Left lung (tissue), 14 donors: ENCODE measurements at places on chromosomes 5 and 9.
A peak's percentile ranks its signal among the peaks of the same experiment; 100 is the strongest.

DNA sequence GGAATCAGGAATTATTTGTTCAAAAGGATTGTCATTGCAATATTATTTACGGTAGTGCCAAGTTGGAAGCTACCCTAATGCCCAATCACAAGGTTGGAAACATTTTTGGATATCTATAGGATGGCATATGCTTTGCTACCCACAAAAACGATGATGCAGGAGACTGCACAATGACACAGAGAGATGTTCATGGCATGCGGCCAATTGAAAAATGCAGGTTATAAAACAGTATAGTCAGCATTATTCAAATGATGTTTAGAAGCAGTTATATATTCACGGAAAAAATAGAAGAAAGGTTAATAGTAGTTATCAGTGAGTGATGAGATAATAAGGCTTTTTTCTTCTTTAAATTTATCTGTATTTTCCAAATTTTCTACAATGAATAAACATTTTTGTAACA is 5.9 kb upstream of the ACSL6 start:
- DNase-seq = no peak

- DNase-seq = no peak
Measured at GRCh38 chr5:128826275-128826674, 139.0 kb upstream of the SLC27A6 start.

DNA sequence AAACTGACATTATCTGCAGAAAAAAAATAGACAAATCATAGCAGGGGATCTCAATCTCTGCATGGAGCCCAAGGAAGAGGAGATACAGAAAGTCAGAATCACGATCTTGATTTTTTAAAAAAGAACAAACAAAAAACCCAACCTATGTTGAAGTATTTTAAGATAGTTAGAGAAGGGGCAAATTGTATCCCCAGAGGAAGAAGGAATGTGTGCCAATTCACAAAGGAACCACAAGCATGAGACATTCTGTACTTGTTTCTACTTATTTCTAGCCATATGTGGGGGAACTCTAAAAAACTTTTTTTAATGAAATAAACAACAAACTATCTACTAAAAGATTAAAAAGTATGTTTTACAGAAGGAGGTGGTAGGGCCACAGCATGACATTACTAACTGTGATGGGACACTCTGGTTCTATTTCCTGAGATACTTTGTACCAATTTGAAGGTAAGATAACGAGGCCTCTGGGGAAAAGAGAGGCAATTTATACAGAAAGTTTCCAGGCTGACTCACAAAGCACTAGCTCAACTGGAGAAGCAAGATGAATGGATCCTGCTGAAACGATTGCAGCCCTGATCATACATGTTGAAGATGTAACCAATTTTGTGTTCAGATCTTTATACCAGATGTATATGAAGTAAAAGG is 22.5 kb downstream of the RANBP3L start:
- no peak for DNase-seq

DNA sequence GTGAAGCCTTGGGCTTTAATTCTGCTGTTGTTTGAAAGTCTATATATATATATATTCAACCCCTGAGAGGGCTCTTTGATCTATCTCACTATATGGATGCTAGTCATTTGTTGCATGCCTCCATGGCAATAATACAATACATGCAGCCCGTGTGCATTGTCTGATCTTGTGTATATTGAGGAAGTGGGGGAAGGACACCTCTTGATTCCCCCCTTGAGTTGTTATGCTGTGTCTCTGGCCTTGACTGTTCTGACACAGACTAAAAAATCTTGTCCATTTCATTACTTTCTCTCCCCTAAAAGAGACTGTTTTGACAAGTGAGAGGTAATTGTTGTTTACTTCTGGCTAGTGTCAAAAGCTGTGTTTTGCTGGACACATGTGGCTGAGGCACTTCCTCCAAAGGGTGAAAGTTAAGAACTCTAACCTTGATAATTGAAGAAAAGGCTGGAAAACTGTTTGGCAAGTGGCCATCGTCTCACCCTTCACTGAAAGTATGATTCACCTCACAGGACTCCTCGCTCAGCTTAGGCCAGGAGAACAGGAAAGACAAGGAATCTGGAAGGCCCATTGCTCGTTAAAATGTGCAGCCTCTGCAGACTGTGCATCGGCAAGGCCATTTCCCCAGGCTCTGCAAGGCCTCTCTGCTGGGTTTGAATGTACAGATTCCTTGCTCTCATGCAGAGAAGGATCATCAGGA is 304.0 kb downstream of the PRELID2 start:
- no peak for DNase-seq

GRCh38 chr5:173795601-173796000 is 92.5 kb upstream of the CPEB4 start:
- no peak for DNase-seq

DNA sequence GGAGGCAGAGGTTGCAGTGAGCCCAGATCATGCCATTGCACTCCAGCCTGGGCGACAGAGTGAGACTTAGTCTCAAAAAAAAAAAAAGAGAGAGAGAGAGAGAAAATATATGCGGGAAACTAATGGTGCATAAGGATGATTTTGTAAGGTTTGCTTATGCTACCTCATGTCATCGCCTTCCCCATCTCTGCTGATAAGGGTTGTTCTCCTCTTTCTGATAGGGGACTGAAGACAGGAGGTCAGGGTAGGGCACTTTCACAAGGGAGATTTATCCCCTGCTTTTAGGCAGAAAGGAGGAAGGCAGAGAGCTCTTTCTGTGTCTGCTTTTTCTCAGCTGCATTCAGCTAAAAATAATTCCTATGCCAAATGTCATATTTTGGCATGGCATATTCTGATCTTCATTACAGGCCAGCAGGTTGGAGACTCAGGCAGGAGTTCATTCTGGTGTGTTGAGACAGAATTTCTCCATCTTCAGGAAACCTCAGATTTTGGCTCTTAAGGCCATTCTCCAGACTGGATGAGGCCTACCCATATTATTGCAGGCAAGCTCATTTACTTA is 220.2 kb downstream of the AUH start:
- DNase-seq = no peak

GRCh38 chr9:3804103-3804502 is 278.3 kb upstream of the RFX3 start:
- no peak for DNase-seq

DNA sequence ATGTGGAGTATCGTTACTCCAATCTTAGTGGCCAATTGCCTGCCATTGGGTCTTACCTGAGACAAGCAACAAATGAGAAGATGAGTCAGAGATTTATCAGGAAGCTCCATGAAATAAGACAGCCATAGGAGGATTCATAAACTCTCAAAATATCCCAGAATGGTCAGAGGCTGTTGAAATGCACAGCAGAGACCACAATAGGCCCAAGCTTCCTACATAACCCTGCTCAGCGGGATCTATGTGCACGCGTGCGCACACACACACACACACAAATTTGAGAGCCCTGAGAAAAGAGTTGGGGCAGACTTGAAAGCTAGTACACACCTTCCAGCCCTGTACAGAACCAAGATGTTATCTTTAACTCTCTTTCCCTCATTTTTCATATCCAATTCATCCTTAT is 9.8 kb downstream of the UIMC1 start:
- no peak for DNase-seq

GRCh38 chr9:96858670-96859069 is 4.4 kb upstream of the ZNF782 start:
- no peak for DNase-seq

DNA sequence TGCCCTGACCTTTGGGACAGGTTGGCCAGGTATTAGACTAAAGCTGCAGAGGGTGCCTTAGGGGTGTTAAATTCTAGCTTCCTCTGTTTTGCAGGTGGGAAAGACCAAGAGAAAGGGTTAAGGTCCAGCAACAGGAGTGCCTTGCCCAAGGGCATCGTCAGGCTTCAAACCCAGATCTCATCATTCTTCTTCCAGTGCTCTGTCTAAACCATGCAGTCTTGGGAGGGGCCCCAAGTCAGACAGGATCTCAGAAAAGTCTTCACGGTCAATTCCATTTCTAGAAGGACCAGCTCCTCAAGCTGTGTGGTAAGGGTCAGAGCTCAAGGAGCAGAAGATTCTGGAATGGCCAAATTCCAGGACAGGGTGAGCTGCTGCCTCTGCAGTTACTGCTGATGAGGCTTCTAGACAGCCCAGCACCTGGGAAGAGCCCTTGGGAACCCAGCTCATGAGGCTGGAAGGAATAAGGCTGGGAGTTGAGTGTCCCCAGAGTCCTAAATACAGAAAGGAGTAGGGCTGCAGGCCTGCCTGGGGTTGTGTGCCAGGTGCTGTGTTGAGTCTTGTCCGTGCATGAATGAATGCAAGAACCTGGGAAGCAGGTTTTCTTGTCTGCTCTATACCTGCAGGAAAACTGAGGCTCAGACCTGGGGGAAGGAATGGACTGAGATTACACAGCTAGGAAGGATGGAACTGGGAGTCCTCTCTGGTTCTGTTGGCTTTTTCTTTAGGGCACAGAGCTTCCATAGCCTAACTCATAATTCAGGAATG is 69.3 kb downstream of the WWC1 start:
- no peak for DNase-seq

DNA sequence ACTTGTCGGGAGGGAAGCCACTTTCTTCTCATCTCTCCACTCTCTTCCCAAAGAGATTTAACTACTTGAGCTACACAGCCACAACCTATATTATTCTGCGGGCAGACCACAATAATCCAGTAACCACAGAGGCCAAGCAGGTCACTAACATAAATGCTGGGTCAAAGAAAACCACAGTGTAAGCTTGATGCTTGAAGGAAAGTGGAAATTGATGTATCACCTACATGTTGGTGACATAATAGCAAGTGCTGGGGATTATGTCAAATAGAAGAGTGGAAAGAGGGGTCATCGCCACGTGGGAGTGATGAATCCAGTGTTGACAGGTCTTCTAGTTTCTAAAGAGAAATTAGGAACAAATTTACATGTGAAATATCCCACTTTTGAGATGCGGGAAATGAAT is 40.9 kb downstream of the RFK start:
- DNase-seq = no peak

DNA sequence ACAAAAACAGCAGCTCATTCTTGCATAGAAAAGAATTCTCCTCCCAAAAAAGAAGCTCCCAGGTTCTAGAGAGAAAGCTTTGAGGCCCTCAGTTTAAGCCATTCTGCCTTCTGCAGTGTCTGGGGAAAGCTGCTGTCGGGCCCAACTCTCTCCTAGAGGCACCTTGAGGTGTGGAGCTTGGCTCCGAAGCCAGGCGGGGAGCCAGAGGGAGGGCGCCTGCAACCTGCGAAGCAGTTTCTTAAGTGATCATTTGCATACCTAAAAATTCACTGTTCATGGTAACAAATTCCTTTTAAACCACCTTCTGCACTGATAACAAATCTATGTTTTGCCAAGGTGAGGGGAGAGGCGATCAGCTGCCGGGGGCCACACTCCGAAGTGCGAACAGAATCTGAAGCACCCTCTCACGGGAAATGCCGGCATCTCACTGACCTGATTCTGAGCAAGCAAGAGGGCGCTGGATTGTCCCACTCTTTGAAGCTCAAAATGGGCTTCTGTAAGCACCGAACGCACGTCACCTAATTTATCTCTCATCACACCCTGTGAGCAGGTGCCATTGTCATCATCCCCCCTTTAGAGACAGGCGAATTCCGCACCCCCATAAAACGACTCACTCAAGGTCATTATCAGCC is 86.1 kb downstream of the GTF3C4 start:
- peak; percentile 13 for DNase-seq

DNA sequence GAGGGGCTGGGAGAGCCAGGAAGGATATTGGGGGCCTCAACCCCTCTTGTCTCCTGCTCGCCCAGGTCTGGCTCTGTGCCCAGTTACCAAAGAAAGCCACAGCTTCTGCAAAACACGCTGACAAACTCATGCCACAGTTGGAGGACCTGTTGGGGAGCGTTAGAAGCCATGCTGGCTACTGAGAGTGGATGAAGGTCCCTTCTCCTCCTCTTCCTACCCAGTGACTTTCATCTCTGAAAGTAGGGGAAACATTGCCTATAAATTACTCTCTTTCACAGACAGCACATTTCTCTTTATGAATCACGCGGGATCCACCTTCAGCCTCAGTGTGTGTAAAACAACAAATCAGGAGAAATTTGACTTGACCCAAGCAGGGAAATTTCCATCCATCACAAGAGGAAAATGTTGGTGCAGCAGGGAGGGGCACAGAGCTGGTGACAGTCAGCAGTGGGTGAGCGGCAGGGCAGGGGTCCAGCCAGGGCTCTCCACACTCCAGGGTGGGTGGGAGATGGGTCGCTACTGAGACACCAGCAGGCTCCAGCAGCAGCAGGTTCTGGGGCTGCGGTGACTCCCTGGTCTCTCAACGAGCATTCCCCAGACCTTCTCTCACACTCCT is 181.9 kb downstream of the FGF18 start:
- no peak for DNase-seq

DNA sequence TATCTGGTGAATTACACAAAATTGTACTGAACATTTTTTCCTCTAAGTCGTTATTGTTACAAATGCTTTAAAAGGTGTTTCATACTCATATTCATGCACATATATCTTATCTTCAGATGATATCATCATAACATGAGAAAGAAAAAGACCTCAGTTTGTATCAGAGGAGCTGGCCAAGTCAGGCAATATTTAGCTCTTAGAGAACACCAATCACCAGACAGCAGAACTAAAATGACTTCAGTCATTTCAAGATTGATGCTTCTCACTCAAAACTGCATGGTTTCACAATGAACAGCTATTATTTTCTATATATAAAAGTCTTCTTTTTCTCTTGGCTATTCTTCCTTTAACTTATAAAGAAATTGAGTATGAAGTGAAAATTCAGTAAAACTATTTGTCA is 44.6 kb downstream of the TSSK1B start:
- no peak for DNase-seq

DNA sequence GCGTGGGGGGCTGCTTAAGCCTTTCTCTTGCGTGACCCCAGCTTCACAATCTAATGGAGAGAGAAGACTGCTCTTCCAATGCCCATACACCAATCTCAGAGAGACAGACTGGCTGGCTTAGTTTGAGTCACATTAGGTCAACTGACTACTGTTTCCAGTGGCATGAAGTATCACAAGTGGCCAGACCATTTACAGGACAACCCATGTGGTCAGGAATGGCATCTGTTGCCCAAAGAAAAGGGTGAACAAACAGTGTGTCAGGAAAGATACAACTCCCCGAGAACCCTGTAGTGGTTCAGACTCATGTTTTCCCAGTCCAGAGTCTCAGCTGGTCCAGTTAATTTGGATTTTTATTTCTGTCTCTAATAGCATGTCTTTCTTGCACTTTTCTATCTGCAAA is 177.4 kb upstream of the IL12B start:
- no peak for DNase-seq

DNA sequence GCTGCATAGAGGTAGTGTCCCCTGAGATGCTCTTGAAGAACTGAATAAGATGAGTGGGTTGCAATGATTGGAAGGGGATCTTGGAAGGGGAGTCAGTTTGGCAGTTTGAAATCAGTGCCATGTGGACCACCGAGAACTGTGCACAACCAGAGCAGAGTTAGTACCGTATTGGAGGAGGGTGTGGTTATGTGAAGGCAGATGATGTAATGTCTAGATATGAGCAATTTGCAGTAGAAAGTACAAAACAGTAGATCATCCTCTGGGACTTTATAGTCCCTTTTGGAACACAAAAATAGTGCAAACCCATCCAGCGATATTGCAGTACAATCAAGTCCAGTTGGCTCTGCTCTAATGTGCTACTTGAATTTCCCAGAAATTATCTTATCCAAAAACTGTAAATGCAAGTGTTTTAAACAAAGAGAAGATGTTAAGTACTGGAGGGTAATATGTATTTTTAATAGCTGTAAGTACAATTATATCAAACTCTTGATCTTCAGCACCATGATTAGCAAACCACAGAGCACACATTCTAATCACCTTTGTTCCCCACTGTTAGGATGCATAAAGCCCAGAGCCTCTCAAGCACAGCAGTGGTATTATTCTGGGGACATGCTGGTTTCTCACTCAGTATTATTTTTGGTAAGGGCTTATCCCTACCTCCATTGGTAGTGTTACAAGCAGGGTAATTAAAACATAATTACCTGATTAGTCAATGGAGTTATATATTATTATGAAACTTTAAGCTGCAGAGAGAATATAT is 41.5 kb downstream of the MEGF10 start:
- no peak for DNase-seq
